ENCODE measurements at places on chromosomes 5 and 9. TPM values are rescaled to one million over a fixed set of nuclear protein-coding genes. Genes with fewer than 3 reads are reported as not detected.

Gene DOCK2
- total RNA-seq, result 198 TPM

- H3K4me3 ChIP-seq, result no peak overlapping the region
- H3K27ac ChIP-seq, result no peak overlapping the region
- H3K27me3 ChIP-seq, result no peaks in the 10 kb centered on the region
These were observed 914.2 kb upstream of the CDH6 start for GRCh38 chr5:30279237-30279636.

- no peaks in the 10 kb centered on the region for H3K4me1 ChIP-seq
- H3K27ac ChIP-seq, result no peak overlapping the region
- DNase-seq, result no peak
- no peaks in the 10 kb centered on the region for H3K27me3 ChIP-seq
- H3K4me3 ChIP-seq, result no peak overlapping the region
- H3K36me3 ChIP-seq, result no peaks in the 10 kb centered on the region
These were observed 418.3 kb downstream of the TAF11L14 start for GRCh38 chr5:18052569-18052968.

GRCh38 chr5:123294544-123294943, 128.7 kb downstream of the CEP120 start:
- no peak overlapping the region for H3K27ac ChIP-seq
- DNase-seq, result no peak
- no peak overlapping the region for H3K4me3 ChIP-seq
- H3K4me1 ChIP-seq, result peaks cover 2% of the 10 kb centered on the region

Gene DNAI1
- 0.34 TPM for total RNA-seq

Gene CDX1
- total RNA-seq, result not detected

Gene SLC2A8
- total RNA-seq, result 1.3 TPM

Gene F2R
- total RNA-seq, result 1.4 TPM

- H3K36me3 ChIP-seq, result no peaks in the 10 kb centered on the region
- no peaks in the 10 kb centered on the region for H3K4me1 ChIP-seq
- DNase-seq, result no peak
- H3K27me3 ChIP-seq, result peaks cover 32% of the 10 kb centered on the region
- H3K4me3 ChIP-seq, result no peak overlapping the region
- H3K27ac ChIP-seq, result no peak overlapping the region
These were observed 73.0 kb downstream of the PAX5 start for GRCh38 chr9:36961051-36961450.

DNA sequence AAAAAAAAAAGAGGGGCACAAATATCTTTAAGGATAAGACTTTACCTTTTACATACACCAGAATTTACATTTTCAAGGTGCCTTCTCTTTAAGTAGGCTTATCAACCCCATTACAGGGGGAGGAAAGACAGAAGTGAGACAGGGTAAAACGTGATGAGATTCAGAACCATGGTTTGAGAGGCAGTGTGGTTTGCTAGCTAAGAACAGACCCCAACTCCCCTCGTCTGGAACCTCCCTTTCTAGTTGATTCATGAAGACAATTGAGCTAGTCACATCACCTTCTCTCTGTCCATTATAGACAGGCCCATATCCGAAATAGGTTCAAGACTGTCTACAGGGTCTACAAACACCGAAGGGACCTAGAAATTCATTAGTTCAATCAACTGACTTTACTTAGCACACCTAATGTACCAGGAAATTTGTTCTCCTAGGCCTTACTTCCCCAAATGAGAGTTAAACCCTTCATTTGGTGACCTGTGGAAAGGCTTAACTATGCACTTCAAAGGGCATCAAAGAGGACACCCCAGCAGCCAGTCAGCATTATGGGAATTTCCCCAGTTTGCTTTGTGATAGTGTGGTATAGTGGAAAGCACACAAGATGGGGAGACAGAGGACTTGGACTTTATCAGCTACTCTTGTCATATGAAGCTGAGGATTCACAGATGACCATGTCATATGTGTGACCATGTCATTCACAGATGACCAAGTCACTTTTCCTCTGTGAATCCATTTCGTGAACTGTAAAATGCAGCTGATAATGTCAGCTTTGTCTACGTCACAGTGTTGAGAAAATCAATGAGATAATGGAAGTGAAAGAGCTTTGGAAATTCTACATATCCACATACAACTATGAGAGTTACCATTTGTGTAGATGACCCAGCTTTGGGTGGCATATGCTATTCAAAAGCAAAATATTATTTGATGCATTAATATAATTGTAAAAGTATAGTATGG, 40.2 kb upstream of the CYFIP2 start:
- H3K36me3 ChIP-seq, result peaks cover 83% of the 10 kb centered on the region
- peak overlapping the region; percentile 96 for H3K27ac ChIP-seq
- no peaks in the 10 kb centered on the region for H3K27me3 ChIP-seq
- no peak for DNase-seq
- peaks cover 73% of the 10 kb centered on the region for H3K4me1 ChIP-seq
- peak overlapping the region; percentile 77 for H3K4me3 ChIP-seq

Data from activated CD4-positive, alpha-beta T cell treated with anti-CD3 and anti-CD28 coated beads for 36 hours (primary cell).